DMS153 (cell line): ENCODE measurements at places on chromosomes 7 and 10.

DNA sequence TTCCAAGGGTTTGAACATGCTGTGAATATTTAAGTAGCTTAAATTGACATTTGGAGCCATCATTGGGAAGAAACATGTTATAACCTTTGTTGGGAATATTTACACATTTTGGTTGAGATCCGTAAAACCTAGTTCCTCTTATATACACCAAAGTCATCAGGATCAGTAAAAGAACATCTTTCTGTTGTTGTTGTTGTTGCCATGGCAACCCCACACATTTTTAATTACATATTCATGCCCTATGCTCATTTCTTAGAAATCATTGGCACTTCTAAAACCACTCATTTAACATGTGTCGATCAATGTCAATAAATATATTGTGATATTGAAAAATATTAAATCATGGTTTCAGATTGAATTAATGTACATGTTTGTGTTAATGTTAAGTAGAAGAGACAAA, 122.6 kb downstream of the POU6F2 start:
- DNase-seq, result no peak

GRCh38 chr7:114432703-114433102, 18.1 kb downstream of the FOXP2 start:
- no peak for DNase-seq

DNA sequence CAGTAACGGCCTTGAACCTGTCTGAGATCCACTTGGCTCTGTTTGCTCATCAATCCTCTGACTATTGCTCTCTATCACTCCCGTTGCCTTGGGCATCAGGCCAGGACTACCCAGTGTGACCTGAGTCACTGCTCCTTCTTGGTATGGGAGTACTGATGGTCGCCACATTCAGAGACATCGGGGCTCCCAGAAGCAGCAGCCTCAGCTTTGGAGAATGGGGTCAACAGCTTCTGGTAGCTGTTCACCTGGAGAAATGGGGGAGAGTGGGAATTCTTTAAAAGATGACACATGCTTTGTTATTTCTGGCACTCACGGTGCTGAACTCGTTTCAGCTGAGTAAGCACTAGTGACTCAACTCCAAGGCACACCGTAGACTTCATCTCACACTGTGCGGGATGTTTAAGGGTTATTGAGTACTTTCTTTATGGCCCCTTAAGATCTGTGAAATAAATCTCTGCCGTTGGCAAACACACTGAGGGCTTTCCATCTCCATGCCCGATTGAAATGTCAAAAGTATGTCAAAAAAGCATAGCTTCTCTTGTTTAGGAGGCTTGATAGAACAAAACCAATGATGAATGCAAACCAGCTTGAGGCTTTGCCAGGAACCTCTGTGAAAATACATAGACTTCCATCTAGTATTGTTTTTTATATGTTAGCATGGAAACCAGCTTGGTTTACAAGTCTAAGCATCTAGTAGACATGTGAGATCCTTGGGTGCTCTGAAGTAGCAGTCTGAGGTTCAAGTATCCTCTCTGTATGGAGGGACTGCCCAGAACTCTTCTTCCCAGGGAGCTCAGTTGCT, 333.1 kb downstream of the CXCL12 start:
- DNase-seq, result no peak

DNA sequence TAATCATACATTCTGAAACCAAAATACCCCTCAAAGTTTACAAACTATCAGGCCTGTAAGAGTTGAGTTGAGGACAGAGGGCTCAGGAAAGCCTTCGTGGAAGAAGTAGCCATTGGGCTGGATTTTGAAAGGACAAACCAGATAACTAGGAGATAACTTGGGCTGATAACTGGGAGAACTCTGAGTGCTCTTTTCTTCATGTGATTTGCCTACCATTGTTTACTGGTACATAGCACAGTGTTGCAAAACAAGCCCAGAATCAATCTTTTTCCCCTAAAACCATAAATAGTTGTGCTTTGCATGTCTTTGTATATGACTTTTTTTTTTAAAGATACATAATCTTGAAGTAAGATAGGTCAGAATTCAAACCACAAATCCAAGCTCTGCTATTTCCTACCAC, 106.7 kb upstream of the ITGB1 start:
- DNase-seq, result no peak

GRCh38 chr10:111972109-111972508, 211.5 kb downstream of the GPAM start:
- DNase-seq, result no peak

DNA sequence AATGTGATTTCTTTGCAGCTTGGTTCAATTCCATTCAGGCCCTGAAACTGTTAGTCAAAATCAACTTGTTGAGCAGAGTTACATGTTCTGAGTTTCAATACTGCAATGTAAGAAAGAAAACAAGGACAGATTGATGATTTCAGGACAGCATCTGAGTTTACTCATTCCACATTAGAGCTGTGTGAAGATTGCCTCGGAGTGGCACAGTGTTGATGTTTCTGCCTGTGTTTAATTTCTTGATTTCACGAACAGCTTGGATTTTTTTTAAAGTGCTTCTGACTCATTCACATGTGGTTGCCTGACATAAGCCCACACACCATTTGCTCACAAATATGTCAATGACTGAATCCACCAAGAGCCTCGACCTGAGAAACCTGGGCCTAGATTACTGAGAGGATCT, 101.2 kb upstream of the PARD3 start:
- DNase-seq, result no peak

- no peak for DNase-seq
Measured at GRCh38 chr7:26441611-26442277, 150.1 kb downstream of the SNX10 start.

DNA sequence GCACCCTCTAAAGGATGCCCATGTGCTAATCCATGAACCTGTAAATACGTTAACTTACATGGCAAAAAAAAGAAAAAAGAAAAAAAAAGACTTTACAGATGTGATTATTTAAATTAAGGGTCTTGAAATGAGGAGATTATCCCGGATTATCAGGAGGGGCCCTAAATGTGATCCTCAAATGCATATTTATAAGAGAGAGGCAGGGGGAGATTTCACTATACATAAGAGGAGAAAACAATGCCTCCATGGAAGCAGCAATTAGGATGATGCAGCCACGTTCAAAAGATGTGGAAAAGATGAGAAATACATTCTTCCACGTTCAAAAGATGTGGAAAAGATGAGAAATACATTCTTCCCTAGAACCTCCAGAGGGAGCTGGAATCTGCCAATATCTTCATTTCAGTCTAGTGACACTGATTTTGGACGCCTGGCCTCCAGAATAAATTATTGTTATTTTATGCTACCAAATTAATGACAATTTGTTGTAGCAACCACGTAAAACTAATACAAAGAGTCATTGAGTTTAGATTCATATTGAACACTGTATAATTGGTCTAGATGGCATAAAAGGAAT, 328.4 kb upstream of the GNAI1 start:
- DNase-seq, result no peak

DNA sequence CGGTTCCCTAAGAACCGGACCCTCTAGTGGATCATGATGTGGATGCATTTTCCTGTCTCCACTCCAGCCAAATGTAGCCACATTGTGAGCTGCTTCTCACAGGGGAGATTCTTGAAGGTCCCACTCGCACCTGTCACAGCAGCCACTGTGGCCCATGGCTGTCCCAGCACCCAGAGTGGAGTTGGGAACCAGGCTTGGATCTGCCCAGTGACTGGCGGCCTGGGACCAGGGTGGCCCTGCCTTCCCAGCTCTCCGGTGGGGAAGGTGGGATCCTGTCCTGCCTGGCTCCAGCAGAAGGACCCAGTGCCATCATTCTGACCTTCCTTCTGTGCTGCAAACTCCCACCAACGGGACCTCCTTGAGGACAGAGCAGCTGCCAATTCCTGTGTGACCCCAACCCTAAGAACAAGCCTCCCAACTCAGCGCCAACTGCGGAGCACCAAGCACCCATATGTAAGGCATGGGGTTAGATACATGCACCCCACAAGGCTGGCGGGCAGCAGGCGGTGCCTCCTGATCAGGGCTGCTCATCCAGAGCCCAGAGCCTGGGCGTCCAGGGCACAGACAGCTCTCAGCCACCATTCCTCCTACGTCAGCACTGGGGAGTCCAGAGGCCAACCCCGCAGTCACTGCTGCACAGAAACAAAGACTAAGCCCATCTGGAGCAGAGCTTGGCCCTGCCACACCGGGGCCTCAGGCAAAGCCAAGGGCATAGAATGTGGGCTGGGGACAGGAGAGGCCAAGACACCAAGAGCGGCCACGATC, 28.8 kb downstream of the EBF3 start:
- no peak for DNase-seq

GRCh38 chr7:98556288-98556687, 60.8 kb upstream of the NPTX2 start:
- peak; percentile 39 for DNase-seq

GRCh38 chr10:118621304-118621942, 26.0 kb upstream of the PRLHR start:
- DNase-seq, result no peak

DNA sequence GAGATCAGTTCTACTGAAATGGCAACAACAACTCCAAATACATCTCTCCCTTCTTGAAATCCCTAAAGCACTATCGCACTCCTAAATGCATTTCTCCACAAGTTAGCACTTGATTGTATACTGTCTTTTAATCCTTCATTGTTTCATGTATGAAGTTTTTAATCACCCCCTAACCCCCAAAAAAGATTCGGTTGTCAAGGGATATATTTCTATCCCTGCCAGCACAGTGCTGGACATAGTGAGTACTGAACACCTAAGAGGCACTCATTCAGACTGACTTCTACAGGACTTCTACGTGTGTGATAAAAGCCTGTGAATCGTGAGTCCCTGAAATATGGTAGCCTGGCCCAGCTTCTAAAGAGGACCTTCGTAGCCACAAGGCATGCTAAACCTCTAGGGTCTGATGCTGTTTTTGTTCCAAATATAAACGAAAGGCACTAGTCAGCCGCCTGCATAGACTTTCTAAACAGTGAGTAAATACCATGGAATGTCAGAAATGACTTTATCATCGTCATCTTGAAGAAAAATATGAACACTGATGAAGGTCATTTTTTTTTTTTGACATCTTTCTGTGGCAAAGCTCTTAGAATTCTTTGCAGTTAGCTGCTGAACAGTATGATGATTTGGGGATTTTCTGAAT, 14.6 kb upstream of the ZSCAN21 start:
- no peak for DNase-seq

- no peak for DNase-seq
Measured at GRCh38 chr10:7107285-7107684, 303.5 kb downstream of the SFMBT2 start.

- no peak for DNase-seq
Measured at GRCh38 chr7:151114151-151115090, 28.1 kb downstream of the AGAP3 start.

DNA sequence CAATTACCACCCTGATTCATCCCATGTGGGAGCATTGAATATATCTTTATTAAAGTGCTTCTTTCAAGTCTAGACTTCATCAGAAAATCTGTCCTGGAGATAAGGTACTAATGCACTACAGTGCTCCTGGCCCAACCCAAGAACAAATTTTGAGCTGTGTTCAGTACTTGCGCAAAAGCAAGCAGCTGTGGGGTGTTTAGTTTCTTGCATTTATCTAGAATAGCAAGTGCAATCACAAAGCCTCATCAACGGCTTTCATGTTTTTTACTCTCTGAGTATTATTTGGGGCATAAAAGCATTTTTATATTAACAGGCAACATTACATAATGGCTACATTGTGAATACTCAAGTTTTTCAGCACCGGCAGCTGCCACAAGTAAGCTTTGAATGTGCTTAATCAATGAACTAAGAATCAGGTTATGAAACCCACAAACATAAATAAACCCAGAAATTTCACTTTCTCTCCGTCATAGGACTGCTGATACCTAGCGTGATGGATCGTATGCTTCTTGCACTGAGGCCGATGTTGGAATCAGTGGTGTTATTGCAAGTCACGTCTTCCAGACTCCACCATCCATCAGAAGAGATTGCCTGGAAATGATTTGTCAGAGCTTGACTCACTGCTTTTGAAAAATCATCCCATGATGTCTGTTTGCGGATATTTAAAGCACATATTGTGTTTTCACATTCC, 113.1 kb downstream of the CTTNBP2 start:
- DNase-seq, result no peak
